Hematopoietic multipotent progenitor cell treated with erythropoietin and hydrocortisone succinate and interleukin-3 and kit ligand, for 17 days (in vitro differentiated cells): ENCODE measurements at places on chromosomes 16 and 17.

- no peak for DNase-seq
These were observed 10.5 kb downstream of the OSBPL7 start for GRCh38 chr17:47810901-47811635.

DNA sequence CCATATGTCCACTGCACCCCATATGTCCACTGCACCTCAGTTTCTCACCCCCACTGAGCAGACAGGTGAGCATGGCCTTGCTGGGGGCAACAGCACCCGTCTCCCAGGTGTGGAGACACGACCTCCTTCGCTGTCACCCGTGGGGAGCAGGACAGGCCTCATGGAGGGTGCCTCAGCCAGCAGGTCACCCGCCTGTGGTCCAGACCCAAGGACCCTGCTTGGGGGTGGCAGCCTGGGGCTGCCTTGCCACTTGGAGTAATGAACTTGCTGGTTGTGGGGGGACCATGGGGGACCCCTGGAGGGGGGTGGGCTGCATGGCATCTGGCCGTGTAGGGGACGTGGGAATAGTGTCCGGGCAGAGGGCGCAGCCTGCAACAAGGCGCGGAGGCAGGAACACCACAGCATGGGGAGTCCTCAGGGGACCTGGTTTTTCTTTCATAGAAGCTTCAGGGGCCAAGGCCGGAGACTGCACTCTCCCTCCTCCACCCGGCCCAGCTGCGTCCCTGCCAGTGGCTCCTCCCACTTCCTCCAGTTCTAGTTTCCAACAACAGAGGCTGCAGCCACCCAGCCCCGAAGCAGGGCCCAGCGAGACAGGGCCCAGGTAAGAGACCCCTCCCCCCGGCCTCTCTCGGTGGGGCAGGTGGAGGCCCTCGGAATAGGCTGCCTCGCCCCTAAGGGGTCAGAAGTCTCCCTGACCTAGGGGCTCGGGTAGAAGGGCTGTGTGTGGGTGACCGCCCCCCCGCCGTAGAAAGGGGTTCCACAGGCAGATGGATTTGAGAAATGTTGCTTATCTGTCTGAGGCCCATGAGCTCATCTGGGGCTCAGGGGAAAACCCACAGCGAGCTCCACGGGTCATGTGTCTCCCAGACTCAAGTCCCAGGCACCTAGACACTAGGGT, at the start of gene NHLRC4:
NHLRC4 (plus strand) TSS at position 531 of the 898 bp plus-strand sequence. CDS start 1,043 bp downstream, outside the sequence.
- DNase-seq = peak; percentile 84

- DNase-seq = no peak
These were observed 27.8 kb downstream of the MARCHF10 start for GRCh38 chr17:62780269-62780668.

DNA sequence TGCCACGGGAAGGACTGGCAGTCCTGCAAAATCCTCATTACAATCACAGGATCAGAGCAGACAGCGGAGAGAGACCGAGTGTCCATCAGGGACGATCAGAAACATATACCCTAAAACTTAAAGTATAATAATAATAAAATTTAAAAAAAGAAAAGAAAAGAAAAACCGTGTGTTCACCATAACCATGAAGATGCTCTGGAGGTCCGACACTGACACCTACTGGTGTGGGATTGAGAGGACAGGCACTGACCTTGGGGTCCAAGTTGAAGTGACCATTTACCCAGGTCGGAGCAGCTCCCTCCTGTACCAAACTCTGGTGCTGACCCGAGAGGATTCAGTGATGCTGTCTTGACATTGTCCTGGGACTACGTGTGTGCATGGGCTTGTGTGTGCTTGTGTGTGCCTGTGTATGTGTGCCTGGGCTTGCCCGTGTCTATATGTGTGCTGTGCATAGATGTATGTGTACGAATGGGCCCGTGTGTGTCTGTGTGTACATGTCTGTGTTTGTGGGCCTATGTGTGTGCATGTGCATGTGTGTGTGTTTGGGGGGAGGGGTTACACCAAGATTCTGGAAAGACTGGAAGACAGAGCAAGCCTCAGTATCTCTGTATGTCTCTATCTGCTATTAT, 10.0 kb upstream of the CD300LD start:
- peak; percentile 19 for DNase-seq

GRCh38 chr16:83271970-83272575, 535.7 kb upstream of the HSBP1 start:
- no peak for DNase-seq

DNA sequence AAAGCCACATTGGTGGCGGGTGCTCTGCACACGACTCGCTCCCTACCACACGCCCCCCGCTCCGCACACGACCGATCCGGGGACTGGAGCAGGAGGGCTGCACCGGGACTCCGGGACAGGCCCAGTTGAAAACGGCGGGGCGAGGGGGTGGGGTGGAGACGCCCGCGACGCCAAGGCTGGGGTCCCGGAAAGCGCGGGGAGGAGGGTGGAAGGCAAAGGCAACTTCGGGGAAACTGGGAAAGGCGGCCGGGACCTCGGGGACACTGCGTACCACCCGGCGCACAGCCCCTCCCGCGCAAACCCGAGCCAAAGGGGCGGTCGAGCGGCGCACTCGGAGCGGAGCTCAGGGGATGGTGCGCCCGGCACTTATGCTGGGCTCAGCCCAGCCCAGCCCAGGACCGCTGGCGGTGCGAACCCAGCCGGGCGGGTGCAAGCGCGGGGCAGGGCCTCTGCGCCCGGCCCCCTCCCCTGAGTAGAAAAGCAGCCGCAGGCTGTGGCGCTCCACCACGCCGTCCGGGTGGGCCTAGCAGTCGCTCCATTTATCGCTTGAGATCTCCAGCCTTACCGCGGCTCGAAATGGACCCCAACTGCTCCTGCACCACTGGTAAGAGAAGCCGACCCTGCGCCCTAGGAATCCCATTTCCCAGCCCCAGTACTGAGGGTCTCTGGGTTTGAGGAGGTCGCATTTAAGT, at the start of gene MT1M:
MT1M (plus strand) TSS at position 504 of the 692 bp plus-strand sequence; CDS start at position 577, 73 bp downstream.
- no peak for DNase-seq

DNA sequence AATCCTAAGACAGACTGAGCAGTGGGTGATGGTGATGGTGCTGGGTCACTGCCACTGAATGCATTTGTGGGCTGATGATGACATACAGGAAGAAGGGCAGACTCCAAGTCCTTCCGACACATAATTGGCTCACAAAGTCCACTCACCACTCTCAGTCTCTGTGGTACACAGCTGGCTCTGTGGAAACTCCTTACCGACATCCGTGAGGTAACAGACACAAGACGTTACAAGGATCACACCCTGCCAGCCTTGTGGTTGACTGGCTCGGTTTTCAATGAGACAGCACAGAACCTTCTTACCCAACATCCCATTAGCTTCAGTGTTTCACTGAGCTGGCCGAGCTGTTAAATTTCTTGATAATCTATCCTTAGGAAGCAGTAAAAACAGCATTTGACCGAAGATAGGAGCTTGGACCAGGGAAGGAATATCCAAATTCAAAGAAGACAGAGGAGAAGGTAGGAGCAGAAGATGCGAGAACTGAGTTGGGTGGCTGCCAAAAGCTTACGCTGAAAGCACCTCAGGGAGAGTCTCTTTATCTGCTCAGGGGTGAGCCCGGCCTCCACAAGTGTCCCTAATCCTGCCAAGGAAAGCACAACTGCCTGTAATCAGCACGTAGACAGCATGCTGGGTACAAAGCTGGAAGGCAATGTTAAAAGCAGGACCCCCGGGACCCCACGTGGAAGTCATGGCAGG, 5.5 kb upstream of the MXRA7 start:
- DNase-seq = peak; percentile 89

DNA sequence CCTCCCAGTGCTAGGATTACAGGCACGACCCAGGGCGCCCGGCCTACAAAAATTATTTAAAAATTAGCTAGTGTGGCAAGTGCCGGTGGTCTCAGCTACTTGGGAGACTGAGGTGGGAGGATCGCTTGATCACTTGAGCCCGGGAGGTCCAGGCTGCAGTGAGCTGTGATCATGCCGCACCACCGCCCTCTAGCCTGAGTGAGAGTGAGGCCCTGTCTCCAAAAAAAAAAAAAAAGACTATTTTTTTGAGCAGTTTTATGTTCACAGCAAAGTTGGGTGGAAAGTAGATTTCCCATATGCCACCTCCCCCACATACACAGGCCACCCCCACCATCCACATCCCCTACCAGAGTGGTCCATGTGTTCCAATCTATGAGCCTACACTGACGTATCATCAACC, 84.9 kb downstream of the MGAT5B start:
- no peak for DNase-seq

DNA sequence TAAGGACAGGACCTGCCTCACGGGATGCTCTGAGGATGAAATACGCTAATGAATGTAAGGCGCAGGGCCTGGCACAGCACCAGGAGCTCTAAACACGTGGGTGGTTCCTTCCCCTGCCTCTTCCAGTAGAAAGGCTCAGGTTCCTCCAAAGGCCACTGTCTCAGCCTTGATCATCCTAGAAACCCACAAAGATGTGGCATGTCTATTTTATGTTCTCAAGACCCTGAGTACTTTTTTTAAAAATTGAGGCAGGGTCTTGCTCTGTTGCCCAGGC, 17.0 kb upstream of the MEAK7 start:
- DNase-seq = no peak

GRCh38 chr17:28124962-28125361, 82.5 kb downstream of the NLK start:
- no peak for DNase-seq

DNA sequence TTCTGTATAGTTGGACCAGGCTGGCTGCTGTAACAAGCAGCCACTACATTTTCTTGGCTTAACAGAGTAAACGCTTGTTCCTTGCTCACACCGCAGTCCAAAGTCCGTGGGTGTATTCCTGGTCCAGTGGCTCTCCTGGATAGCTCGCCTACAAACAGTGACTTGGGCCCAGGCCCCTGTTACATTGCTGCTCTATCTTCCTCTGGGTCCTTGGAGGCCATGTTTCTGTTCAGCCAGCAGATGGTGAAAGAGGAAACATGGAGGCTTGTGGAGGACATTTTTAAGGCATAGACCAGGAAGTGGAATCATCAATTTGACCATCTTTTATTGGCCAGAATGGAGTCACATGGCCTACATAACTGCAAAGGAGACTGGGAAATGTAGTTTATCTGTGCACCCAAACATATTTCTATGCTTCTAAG, 55.1 kb downstream of the ATP2C2 start:
- no peak for DNase-seq

- peak; percentile 22 for DNase-seq
These were observed 101.6 kb downstream of the RAB11FIP4 start for GRCh38 chr17:31492880-31493655.

DNA sequence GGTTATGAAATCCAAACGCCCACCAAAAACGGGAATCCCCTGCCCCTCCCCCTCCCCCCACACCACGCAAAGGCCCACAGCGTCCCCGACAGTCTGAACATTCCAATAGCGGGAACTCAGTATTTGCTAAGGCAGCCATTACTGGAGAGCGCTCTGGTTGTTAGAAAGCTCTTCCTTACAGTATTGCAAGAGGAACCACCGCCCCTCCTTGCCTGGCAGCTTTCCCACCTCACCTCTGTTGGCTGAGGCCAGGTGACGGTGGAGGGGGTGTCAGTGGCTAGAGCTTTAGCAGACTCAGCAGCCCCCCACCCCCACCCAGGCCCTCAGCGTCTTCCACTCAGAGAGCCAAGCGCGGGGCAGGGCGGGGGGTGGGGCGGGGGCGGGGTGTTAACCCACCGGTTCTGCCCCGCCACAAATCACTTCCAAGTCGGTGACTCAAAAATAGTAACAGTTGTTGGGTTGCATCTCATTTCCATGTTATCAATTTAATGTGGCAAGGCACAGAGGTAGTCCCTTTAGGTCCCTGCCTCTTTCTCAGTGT, 2.2 kb upstream of the PLEKHH3 start:
- DNase-seq = peak; percentile 49

DNA sequence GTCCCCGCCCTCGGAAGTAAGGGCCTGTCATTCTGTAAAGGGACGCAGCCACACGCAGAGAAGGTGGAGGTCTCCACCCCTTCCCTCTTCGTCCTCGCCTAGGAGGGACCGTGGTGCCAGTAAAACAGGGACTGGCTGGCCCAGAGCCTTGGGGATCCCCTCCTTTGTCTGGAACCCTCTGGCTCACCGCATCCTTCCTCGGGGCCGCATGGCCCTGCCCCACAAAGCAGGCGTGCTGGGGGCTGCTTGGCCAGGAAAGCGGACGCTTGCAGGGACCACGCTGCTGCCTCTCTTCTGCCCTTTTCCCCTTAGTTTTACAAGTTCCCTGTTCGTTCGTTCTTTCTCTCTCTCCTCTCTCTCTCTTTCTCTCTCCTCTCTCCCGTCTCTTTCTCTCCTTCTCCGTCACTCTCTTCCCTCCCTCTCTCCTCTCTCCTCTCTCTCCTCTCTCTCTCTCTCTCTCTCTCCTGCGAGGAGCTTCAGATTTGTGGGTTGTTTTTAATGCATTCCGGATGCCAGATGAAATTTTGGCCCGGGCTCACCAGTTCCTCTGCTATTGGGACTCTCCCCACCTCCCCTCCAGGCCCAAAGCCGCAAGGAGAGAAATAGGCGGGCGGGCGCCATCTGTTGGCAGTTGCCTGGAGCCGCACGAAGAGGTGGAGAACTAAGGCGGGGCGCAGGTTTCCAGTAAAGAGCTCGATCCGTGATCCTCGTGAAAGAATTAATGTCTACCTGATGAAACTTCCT, 35.1 kb upstream of the CDRT4 start:
- DNase-seq = peak; percentile 71

GRCh38 chr17:50218771-50219315, 17.4 kb upstream of the COL1A1 start:
- DNase-seq = no peak

DNA sequence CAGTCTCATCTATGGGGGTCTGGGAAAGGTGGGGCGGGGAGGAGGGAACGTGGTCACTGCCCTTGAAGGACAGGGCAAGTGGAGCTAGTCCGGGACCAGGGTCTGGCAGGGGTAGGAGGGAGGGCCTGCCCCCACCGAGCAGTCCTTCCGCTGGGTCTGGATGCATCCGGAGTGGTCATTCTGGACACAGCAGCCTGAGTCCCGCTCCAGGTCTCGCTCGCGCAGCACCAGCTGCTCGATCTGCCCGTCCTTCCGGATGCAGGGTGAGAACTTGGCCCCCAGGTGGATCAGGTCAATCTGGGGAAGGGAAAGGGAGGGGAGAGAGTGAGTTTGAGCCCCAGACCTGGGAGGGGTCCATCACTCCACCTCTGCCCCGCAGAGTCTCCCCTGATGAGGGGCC, 6.8 kb downstream of the AANAT start:
- no peak for DNase-seq

- no peak for DNase-seq
These were observed 105.7 kb downstream of the CDH13 start for GRCh38 chr16:82732461-82732860.

- DNase-seq = peak; percentile 30
These were observed 732 bp downstream of the TNRC6A start for GRCh38 chr16:24729951-24730815.
